Dermis blood vessel endothelial cell (primary cell): ENCODE measurements at places on chromosomes 7 and 10. TPM values are rescaled to one million over a fixed set of nuclear protein-coding genes. Genes with fewer than 3 reads are reported as not detected.

Gene SPDYE2
- not detected in 2 replicates for total RNA-seq

Gene ACSM6
- total RNA-seq, result not detected in 2 replicates

Gene AKR1E2
- total RNA-seq, result 9.6 and 85.6 TPM in 2 replicates

Gene GNGT1
- total RNA-seq, result not detected in 2 replicates

Gene PAX4
- 0.09 TPM in 1 of 2 replicates, not detected in the other for total RNA-seq
